SK-MEL-5 (cell line): ENCODE measurements at places on chromosomes 11 and 22. TPM values are rescaled to one million over a fixed set of nuclear protein-coding genes. Genes with fewer than 3 reads are reported as not detected.

OR10D3 gene
- total RNA-seq, result not detected in 2 replicates

ARCN1 gene
- total RNA-seq, result 93.3 and 98.3 TPM in 2 replicates

LRRC10B gene
- not detected in 2 replicates for total RNA-seq

MS4A6E gene
- total RNA-seq, result not detected in 2 replicates

ATG2A gene
- total RNA-seq, result 5.2 and 8.1 TPM in 2 replicates

IL18 gene
- 0.71 and 1.3 TPM in 2 replicates for total RNA-seq

GRCh38 chr11:43327987-43328386 lies 16.2 kb downstream of the API5 start:
- DNase-seq, result no peak

DNA sequence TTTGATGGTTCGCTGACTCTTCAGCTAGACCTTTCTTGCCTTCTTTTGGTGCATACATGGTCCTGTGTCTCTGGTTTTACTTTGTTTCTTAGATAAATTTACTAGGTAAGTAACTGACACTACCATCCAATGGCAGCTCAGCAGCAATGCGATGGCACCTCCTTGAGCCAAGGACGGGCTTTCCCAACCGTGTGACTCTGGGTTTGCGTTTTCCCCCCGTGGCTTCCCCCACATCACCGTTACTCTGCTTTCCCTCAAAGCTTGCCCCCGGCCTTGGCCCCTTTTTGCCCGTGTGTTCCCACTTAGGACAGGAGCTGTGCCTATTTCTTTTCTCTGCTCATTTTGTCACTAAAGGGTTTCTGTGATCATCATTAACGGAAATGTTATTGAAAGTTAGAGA lies 41.5 kb downstream of the TBC1D22A start:
- no peak for DNase-seq

- no peak for DNase-seq
Measured at GRCh38 chr22:21104126-21104691, 58.5 kb downstream of the LRRC74B start.

DNA sequence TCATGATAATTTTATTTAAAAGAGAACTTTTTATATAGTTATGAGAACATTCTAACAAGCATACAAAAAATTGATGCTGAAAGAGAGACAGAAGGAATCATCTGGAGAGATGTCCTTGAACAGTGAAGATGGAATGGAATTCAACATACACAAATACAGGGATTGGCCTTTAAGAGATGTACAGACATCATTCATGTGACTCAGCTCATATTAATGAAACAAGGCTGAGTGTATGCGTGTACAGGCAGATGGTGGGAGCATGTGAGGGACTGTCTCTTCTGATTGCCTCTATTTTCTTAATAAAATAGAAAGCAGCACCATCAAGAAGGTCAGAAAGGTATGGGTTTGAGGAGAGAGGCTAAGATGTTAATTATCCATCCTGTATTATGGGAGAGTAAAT lies 793.3 kb downstream of the CNTN5 start:
- no peak for DNase-seq

GRCh38 chr11:75845324-75845723 lies 30.3 kb downstream of the UVRAG start:
- DNase-seq, result no peak

GRCh38 chr11:121654259-121654842 lies 201.6 kb upstream of the SORL1-AS1 start:
- no peak for DNase-seq

DNA sequence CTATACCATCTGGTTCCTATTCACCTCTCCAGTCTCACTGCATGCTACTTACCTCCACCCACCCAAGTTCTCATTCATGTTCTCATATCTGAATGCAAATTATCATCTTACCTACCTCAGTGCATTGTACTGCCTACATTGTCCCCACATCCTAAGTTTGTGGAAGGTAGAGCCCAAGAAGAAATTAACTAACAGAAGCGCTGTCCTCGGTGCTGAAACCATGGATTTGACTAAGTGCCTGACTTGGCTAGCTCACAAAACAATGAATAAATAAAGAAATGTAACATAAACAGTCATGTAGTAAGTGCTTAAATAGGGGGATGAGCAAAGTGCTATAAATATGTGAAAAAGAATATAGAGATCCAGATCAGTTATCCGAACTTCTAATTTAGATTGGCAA lies 63.2 kb downstream of the GRIA4 start:
- DNase-seq, result peak; percentile 17

- no peak for DNase-seq
Measured at GRCh38 chr22:19840955-19841640, 13.6 kb downstream of the GNB1L start.

DNA sequence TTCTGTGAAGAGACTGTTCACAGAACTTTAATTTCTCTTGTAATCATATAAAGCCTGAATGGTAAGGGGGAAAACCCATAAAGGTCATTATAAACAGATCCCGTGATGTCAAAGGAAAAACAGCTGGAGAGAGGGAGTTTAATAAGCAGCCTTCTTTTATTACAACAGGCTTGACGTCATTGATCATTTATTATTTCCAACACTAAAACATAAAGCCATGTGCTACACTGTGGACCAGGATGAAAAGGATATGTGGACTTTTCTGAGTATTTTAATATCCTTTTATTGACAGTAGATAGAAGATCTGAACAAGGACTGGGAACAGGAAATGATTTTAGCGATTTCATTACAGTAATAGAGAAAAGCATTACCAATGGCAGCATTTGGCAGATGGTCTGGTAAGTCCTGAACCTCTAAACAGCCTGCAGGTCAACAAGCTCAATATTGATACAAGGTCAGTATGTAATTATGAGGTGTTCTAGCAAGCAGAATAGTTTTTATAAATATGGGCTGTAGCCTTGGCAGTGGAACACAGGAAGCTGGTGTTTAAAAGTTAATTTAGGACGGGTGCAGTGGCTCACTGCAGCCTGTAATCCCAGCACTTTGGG lies 25.1 kb upstream of the TPH1 start:
- no peak for DNase-seq

GRCh38 chr11:2789791-2790567 lies 90.2 kb upstream of the KCNQ1OT1 start:
- no peak for DNase-seq

GRCh38 chr11:117618982-117619355 lies 178.0 kb downstream of the DSCAML1 start:
- peak; percentile 4 for DNase-seq

DNA sequence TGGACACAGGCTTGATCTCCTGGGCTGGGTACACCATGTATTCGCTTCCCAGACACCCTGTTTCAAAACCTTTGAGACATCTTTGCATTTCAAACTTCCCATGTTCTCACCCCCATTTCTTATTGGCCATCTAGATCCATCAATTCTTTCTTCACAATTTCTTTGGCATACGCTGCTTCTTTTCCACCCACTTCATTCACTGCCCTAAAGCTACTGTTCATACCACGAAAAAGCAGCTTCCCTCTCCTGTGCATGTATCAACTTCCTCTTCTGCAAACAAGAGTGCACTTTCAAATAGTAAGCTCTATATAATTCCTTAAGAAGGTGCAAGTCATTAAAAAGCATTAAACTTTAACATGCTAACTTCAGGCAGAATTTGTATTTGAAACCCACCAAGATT lies 21.4 kb downstream of the UVRAG start:
- no peak for DNase-seq

- peak; percentile 83 for DNase-seq
Measured at GRCh38 chr11:6473451-6474412, at the start of gene TRIM3. Gene TRIM3, minus strand, starts transcription at chr11:6473941. Its CDS starts 8,246 bp downstream, at chr11:6465695.

DNA sequence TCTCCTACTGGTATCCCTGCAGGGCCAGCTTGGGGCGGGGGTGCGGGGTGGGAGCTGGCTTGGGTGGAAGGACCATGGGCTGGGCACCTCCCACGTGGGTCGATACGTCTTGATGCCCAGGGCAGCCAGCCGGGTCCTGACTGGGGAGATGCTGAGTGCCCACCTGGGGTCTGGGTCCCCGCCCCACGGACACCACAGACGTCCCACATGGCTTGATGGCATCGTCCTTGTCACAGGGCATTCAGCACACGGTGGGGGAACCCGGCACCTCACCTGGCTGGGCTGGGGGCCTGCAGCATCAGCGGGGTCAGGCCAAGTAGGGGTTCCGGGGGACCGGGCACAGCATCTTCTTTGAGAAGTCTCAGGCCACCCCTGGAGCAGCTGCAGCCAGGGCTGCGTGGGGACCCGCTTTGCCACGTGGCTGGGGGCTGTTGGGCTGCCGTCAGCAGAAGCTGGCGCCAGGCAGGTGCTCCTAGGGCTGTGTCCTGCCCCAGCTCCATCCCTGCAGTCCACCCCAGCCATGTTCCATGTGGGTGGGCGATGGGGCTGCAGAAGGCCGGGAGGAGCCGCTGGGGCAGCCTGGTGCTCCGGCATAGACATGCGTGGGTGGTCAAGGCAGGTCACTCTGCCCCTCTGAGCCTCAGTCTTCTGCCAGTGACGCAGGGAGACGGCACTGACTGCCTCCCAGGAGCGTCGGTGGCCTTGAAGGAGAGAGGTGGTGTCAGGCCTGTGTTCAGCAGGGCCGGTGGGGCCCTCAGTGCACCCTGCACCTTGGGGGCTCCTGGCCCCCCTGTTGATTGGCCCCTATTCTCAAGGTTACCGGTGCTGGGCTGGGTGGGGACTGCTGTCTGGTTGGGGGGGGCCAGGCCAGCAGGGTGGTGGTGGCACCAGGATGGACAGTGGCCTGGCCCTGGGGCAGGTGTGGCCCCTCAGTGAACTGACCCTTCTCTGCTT lies 8.4 kb downstream of the SELENOO start:
- no peak for DNase-seq
